Activated CD4-positive, alpha-beta T cell treated with anti-CD3 and anti-CD28 coated beads, Interleukin-2, Interleukin-6, amounts not matched to agents 100 ng/mL and 50 ng/mL, durations not matched to agents 16 hours and 8 hours (primary cell): ENCODE measurements at places on chromosomes 16 and 17.

- no peak for DNase-seq
Measured at GRCh38 chr16:54437401-54437800, 150.8 kb upstream of the IRX3 start.

DNA sequence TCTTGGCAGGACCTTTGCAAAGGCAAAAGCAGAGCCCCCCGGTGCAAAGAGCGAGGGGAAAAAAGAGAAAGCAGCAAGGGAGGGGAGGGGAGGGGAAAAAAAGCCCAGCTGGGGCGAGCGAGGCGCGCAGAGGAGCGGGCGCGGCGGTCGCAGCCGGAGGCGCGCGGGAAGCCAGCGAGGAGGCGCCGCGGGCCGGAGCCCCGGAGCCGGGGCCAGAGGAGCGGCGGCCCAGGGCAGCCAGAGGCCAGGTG lies 129 bp downstream of the IRX5 start:
- no peak for DNase-seq

- no peak for DNase-seq
Measured at GRCh38 chr17:44916781-44917241, 1.5 kb upstream of the GFAP start.

GRCh38 chr17:59617156-59617732 lies 2.5 kb upstream of the CLTC start:
- DNase-seq: peak; percentile 16

- DNase-seq: no peak
Measured at GRCh38 chr17:50375858-50376538, 3.0 kb downstream of the EME1 start.
